ENCODE measurements at places on chromosomes 4 and X.
A peak's percentile ranks its signal among the peaks of the same experiment; 100 is the strongest.

- ATAC-seq, result no peak
These were observed 6.5 kb downstream of the SH3BP2 start for GRCh38 chr4:2799224-2799911.

- ATAC-seq, result no peak
These were observed 869.6 kb downstream of the CCSER1 start for GRCh38 chr4:90996813-90997212.

DNA sequence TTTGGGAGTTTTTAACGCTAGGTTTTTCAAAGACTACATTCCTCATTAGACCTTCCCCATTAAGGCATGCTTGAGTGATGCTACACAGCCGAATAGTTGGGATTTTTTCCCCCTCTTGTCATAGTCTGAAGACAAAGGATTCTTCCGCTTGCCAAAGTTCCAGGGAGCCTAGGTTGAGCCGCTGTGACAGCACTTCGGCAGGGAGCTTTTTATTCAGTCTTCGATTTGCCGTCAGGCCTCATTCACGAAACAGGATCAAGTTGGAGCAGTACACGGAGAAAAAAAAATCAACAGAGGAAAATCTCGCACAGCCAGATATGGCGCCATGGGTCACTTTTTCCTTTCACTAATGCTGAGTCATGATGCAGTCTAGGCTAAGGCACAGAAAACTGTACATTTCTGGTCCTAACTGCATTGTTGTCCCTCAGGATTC is 24.3 kb downstream of the SHROOM3 start:
- peak; percentile 39 for ATAC-seq

DNA sequence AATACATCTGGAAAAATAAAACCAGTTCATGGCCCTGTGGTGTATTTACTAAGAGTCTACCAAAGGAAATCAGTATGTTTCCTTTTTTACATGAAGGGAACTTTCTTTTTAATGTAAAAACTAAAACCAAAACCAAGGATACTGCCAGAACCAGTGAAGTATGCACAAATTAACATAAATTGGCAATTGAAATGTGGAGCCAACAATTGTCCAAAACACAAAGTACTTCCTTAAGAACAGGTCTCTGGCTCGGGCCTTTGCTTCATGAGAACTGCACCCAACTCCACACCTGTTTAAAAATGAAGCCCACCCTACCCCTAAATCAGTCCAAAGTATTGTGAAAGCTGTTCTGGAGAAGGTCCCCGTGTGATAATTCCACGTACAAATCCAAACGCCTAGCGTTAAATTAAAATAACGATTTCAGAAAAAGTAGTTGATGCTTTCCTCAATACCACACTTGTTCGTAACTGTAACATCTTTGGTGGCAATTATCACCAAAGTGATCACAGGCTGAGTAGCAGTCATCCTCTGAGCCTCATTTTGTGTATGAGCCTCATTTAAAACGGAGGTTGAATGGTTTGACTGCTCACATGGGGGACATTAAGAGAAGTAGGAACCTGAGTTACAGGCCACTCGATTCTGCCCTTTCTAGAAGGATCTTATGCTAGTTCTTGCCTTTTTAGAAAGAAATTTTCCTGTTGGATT is 93.0 kb downstream of the GEMIN8 start:
- no peak for ATAC-seq

DNA sequence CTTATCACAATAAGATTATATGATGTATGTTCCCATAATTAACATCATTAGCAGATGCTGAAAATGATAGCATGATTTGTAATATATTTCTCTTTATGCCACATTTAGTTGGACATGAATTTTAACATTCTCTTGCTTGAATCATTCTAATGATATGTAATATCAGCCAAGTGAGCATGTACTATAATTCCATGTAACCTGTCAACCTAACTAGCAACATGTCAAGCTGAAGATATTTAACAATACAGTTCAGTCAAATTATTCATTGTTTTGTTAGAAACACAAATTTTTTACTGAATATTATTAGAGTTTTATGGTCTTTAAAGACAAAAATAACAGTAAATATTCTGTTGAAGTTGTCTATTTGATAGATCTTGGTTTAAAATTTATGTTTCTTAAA is 920.4 kb upstream of the PCDH10 start:
- ATAC-seq, result no peak
